H1 (cell line): ENCODE measurements at places on chromosomes 16 and 17.

DNA sequence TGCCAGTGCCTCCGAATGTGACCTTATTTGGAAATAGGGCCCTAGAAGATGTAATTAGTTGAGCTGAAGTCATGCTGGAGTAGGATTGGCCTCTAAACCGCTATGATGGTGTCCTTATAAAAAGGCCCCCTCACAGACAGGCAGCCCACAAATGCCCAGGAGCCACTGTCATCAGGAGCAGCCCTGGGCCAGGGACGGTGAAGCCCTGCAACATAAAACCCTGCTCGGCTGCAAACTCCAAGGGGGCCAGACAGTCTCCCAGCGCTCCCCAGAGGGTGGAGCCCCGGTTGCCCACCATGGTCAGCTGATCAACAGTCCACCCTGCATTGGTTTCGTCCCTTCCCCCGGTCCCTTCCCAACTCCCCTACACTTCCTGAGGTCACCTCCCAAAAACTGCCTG is 351.7 kb downstream of the FOXL1 start:
- no peak for DNase-seq

- DNase-seq: no peak
Observed at GRCh38 chr17:29096094-29096493, 53.2 kb downstream of the PIPOX start.

DNA sequence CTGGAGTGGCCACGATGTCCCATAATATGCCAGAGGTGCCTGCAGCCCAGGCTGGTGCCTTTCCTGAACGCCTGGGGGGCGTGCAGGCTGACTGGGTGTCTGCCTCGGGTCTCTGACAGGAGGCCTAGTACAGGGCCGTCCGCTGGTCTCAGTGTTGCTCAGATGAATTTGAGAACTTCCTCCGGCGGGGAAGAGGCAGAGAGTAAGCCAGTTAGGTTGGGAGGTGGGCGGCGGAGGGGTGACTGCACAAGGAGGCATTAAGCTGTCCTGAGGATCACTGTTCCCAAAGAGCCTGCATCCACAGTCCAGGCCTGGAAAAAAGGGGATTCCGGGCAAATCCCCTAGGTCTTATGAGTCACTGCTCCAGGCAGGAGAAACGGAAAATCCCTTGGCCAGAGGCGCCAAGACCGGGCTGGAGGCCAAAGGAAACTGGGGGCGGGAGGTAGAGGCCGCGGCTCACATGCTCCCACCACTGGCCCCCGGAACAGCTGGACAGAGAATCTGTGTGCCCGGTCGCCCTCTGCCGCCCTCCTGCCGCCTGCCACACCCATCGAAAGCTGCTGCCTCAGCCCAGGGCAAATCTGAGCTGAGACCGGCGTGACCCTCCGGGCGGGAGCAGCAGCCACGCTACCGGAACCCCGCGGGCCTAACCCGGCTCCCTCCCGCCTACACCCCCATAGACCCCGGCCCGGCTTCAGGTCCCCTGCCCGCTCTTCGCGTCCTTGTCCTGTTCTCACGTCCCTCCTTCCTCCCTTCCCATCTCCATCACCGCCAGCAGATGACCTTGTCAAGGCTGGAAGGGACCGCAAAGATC is 1.2 kb downstream of the TRIM47 start:
- DNase-seq: no peak

- DNase-seq: no peak
Observed at GRCh38 chr17:81030741-81031565, 4.0 kb upstream of the BAIAP2 start.

GRCh38 chr17:28572259-28573039 is 1.1 kb upstream of the PIGS start:
- DNase-seq: no peak

DNA sequence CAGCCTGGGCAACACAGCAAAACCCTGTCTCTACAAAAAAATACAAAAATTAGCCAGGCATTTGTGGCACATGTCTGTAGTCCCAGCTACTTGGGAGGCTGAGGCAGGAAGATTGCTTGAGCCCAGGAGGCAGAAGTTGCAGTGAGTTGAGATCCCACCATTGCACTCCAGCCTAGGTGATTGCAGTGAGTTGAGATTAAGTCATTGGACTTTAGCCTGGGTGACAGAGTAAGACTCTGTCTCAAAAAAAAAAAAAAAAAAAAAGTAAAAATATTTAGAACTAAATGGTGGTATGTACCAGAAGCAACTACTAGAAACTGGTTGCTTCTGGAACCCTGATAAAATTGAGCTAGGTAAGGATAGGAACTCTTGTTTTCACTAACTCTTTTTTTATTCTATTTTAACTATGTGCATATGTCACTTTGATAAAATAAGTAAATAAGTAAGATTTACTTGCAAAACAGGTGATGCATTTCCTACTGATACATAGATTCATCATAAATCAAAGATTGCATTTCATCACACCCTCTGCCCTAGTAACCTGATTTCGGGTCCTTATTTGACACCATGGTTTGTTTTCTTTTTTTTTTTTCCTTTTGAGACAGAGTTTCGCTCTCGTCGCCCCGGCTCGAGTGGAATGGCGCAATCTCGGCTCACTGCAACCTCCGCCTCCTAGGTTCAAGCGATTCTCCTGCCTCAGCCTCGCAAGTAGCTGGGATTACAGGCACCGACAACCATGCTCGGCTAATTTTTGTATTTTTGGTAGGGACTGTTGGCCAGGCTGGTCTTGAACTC is 66.0 kb downstream of the USP32 start:
- DNase-seq: no peak

GRCh38 chr16:55917373-55918160 is 42.4 kb upstream of the CES5A start:
- no peak for DNase-seq

DNA sequence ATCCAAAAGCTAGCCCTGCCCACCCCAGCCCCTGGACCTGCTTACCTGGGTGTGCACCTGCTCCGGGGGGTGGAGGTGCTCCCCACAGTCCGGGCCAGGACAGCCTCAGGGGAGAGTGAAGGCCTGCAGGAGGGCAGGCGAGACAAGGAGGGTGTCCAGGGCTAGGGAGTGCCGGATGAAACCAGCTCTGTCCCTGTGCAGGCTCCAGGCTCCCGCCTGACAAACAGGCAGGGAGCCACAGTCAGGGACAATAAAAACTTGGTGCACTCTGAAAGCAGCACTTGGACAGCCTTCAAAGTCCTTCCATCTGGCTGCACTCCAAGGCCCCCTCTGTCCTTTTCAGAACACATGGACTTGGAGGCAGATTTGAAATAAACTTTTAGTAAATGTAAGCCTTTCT is 3.9 kb downstream of the PAQR4 start:
- DNase-seq: no peak
